M059J (cell line): ENCODE measurements at places on chromosomes 11 and 22.

- DNase-seq = no peak
Measured at GRCh38 chr11:66338276-66339161, 2.3 kb upstream of the RIN1 start.

DNA sequence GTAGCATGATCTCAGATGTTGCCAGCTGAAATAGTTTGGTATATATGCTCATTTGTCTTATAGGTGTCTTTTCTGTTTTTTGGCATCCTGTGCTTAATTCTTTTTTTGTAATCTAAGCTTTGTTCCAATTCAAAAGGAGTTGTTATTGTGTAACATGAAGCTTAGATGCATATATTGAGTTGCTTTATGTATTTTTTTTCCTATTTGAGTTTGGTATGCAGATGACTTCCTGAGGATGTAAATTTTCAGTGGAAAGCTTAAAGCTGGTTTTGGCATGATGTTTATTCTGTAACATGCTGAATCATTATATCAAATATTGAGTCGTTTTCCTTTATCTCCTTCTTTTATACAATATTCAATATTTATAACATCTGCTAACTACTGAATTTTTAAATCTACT, 69.4 kb downstream of the DDX10 start:
- no peak for DNase-seq

GRCh38 chr22:29631725-29632124, 28.3 kb downstream of the NF2 start:
- DNase-seq = no peak

DNA sequence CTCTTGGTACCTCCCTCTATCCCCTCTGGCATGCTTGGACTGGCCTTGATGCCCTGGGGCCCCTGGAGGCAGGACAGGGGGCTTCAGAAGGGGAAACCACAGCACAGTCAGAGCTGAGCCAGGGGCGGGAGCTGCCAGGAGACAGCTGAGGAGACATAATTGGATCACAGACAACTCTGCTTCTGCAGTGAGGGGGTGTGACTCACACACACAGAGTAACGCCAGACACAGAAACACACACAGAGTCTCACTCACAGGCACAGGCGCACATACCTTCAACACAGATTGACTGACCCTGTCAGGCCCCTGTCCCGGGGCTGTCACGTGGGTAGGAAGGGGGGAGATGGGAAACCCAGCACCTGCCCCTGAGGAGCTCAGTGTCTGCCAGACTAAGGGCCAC, 20.6 kb downstream of the STARD10 start:
- peak; percentile 84 for DNase-seq

DNA sequence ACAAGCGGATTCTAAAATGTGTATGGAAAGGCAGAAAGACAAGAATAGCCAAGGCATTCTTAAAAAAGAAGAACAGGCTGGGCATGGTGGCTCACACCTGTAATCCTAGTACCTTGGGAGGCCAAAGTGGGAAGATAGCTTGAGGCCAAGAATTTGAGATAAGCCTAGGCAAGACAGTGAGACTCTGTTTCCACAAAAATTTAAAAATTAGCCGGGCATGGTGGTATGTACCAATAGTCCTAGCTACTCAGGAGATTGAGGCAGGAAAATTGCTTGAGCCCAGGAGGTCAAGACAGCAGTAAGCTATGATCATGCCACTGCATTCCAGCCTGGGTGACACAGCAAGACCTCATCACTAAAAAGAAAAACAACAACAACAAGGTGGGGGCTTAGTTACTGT, 46.0 kb upstream of the PPP2R1B start:
- DNase-seq = no peak

- DNase-seq = no peak
Measured at GRCh38 chr22:27795053-27795452, 6.5 kb downstream of the MN1 start.

DNA sequence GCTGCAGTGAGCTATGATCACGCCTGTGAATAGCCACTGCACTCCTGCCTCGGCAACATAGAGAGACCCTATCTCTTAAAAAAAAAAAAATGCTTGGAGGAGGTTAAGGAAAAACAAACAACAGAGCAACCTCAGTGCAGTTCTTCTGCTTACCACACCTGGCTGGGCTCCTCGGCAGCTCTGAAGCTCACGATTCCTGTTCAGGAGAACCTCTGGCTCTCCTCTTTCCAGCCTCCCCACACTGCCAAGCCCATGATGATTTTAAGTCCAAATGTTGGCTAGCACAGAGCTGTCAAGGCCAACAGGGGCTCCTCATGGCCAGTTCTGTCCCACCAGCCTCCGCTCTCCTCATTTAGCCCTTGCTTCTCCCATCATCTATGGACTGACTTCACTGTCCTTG, 69.7 kb upstream of the ARFGAP3 start:
- no peak for DNase-seq

DNA sequence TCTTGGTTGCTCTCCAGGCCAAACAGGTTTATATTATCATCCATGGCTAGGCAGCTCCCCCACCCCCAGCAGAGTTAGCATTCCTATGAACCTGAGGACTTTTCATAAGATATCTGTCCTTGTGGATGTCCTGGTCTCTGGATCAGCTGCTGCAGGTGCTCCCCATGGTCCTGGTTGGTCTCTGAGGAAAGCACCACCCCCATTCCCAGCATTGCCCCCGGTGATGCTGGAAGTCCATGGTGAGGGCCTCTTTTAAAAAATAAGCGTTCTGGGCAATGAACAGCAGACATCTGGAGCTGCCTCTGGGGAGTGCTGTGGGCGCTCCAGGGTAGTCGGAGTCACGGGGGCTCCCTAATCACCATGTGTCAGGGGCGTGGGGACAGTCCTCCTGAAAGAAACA, 26.6 kb downstream of the DKK3 start:
- DNase-seq = no peak

GRCh38 chr11:61075891-61076290, 26.4 kb upstream of the CD5 start:
- peak; percentile 53 for DNase-seq

GRCh38 chr22:39932918-39933649, 27.1 kb upstream of the TMA7B start:
- peak; percentile 9 for DNase-seq

DNA sequence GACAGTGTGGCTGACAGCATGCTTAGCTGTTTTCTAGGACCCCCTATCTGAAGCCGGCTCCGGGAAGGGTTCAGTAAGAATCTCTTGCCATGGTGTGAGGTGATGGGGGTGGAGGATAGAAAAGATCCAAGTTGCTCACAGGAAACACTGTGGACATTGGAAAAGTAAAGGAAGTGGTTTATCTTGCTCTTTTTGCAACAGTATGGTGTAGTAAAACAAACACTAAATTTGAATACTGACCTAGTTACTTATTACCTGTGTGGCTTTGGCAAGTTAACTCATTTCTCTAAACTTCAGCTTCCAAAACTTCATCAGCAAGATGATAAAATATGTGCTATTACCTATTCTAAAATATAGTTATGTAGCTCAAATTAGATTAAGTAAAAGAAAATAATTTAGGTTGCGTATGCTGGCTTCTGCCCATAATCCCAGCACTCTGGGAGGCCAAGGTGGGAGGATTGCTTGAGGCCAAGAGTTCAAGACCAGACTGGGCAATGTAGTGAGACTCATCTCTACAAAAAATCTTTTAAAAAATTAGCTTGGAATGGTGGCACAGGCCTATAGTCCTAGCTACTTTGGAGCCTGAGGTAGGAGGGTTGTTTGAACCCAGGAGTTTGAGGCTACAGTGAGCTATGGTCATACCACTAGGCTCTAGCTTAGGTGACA, 51.6 kb upstream of the APOA1 start:
- no peak for DNase-seq

- DNase-seq = no peak
Measured at GRCh38 chr11:66419825-66420224, 1.0 kb upstream of the NPAS4 start.

DNA sequence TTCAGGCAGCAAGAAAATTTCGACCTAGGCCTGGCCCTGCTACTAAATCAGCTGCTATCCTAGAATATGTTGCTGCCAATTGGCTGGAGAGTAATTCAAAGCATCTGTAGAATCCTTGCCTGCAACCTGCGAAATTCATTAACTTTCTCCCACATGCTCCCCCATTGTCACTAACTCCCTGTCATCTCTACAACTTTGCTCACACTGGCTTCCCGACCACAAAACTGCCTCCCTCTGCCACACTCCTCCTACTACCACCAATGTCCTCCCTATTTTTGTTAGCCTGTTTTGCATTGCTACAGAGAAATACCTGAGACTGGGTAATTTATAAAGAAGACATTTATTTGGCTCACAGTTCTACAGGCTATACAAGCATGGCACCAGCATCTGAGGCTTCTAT, 570.6 kb downstream of the INSC start:
- no peak for DNase-seq

DNA sequence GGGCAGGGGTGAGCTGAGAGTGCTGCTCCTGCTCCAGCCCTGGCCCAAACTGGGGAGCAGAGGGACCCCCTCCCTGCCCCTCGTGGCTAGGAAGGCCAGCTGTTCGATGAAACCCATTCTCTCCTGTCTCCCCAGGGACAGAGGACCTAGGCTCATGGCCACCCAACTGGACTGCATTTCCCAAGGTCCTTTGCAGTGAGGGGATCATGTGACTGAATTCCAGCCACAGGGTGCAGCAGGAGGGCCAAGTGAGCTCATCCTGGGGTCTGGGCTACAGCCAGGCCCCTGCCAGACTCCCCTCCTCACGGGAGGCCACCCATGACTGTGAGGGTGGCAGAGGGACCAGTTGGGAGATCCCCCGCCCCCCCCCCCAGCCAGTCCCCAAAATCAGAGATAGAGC, 777.6 kb downstream of the TBC1D22A start:
- no peak for DNase-seq

DNA sequence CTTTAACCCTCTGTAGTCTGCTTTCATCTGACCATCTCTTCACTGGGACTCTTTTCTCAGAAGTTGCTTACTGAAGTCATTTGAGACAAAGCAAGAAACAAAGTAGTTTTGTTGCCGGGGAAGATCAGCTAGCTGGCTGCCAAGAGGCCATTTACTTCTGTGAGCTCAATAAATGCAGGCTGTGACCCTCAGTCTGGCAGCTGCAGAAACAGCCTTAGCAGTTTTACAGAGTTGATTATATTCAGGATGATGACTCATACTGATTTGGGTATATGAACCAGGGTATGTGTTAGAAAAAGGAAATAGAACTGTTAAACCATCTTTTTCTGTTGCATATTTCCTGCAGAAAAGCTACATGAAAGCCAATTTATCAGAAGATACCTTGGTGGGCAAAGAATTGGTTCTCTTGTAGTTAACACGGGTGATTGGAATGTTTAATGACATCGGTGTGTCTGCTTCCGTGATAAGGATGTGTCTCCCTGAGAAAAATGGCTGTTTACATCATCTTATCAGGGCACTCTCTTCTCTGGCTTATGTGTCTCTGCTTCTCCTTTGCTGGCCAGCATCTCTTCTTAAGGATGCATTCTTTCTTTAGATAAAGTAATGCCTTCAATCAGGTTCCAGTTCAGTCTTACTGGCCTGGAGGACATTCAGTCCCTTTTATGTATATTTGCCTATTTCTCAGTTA, 18.5 kb downstream of the FIBIN start:
- DNase-seq = peak; percentile 6

- no peak for DNase-seq
Measured at GRCh38 chr11:129505266-129505665, 129.6 kb downstream of the BARX2 start.

DNA sequence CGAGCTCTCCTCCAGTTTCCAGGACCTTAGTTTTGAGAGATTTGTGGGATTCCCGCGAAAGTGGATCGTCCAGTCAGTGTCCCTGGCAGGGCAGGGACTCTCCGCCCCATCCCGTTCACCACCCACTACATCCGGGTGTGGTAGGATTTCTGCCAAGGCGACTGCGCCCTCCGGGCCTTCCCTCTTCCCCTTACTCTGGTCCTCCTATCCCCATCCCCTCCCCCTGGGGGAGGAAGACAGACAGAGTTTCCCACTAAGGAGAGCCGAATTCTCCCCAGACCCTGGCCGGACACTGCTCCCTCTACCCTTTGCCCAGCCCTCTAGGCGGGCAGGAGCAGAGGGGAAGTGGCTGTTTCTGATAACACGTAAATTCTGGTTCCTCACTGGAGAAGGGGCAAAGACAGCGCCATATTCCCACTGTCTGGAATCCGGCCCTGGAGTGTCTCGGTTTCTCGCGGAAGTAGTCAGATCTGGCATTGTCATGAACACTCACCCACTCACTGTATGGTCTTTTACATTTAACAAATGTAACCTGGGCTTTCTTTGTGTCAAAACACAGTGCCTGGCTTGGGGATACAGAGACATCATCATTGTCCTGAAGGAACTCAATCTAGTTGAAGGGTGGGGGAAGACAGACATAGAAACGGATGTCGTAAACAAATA, 1.1 kb upstream of the NECTIN1 start:
- peak; percentile 52 for DNase-seq

DNA sequence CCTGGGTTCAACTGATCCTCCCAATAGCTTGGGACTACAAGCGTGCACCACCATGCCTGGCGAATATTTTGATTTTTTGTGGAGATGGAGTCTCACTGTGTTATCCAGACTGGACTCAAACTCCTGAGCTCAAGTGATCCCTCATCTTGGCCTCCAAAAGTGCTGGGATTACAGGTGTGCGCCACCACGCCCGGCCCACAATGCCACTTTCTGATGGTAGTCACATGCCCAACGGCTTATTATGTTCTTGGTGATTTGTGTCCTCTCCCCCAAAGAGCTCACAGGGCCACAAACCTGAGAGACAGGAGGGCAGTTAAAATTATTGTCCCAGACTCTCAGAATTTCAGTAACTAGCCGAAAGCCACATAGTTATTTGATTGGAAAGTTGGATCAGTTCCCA, 9.6 kb downstream of the GRIK4 start:
- DNase-seq = no peak
